IMR-90 (cell line): ENCODE measurements at places on chromosomes 6 and 20.
A peak's percentile ranks its signal among the peaks of the same experiment; 100 is the strongest.

DNA sequence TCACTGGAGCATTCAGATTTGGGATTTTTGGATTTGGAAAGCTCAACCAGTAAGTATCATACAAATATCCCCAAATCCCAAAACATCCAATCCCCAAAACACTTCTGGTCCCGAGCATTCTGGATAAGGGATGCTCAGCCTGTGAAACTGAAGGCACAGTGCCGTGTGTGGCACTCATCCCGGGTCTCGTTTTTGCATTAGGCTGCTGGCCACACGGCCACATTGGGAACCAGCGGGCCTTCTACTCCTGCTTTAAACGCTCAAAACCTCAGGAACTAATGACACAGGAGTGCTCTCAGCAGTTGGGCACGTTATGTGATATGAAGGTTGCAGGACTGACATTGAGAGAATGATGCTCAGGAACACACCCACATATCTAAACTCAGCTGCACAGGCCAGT is 35.6 kb downstream of the PSMG4 start:
- no peak for DNase-seq

DNA sequence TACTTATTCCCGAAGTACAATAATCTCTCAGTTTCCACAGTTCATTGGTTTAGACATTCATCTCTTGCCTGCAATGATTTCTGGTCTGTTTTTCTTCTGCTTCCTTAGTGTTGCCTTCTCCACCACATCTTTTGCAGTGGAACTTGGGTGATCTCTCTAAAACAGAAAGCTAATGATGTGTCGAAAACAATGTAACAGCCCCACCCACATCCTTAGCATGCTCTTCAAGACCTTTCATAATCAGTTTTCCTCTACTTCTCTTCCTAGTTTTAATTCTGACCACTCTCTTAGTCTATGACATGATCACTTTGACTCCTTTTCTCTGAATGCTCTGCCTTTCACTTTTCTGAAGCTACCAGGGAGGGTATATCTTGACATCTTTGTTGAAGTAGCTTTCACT is 1007.9 kb upstream of the CITED2 start:
- DNase-seq: no peak

DNA sequence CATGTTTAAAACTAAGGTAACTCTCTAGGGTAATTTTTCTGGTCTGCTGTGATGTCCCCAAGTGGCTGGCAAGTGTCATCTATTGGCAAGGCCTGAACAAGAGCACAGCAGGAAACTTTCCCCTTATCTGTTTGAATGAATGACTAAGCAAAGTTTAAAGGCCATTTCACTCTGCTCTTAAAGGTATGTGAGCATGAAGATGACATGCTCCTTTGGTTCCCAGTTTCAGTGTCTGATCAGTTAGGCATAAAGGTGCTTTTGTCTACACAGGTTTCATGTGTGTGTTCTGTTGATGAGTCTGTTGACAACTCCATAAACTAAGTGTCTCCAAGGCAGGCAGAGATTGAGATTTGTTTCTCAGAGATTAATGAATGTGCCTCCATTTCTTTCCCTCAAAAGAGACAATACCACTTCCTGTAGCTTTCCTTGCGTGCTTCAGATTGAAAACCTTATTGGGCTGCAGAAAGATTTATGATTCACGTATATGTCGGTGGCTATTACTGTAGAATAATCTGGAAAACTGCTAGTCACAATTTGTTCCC is 83.9 kb downstream of the MAP3K7 start:
- DNase-seq: peak; percentile 4

DNA sequence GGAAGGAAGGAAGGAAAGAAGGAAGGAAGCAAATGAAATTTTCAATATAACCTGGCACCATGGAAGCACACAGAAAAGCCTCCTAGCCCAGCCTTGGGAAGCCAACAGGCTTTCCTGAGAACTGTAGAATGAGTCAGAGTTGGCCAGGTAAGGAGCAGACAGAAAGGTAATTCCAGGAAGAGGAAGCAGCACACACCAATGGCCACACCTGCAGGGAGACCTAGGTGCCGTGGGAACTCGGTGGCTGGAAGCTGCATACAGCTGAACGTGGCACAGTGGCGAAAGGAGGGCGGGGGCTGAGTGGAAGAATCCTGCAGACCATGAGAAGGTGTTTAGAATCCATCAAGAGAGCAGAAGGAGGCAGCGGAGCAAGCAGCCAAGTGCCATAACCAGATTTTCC is 224.8 kb upstream of the RREB1 start:
- DNase-seq: no peak

GRCh38 chr6:141764388-141764787 is 368.3 kb upstream of the GJE1 start:
- DNase-seq: no peak

DNA sequence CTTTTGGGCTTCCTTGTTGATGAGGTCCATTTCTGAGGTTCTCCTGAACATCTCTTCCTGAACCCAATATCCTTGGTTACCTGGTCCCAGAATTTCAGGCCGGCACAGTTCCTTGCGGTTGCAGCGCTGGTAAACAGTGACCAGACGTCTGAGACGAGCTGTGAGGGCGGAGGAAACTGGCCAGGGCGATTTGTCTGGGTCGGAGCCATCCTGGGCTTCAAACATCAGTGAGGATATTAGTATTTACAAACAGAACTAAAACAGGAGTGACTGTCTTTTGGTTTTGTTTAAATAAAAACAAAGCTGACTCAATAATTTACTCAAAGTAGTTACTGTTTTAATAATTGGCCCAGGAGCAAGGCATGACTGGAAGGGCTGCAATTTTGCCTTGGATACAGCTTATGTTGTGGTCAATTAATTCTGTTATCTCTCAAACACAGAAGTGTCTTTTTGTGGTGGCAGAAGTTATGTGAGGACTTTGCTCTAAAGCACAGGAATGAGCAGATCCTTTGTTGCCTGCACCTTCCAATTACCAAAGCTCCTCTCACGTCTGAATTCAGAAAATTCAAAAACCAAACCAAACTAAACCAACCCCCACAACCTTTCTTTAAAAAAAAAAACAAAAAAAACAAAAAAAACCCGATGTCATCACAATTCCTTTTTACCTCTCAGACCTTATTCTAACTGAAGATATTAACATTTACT is 58.7 kb upstream of the EMILIN3 start:
- DNase-seq: peak; percentile 22

- no peak for DNase-seq
Measured at GRCh38 chr6:162467679-162468078, 259.9 kb downstream of the PRKN start.

GRCh38 chr6:162108041-162108440 is 619.5 kb downstream of the PRKN start:
- no peak for DNase-seq

- DNase-seq: no peak
Measured at GRCh38 chr6:79812195-79812594, 135.2 kb downstream of the ELOVL4 start.

GRCh38 chr20:34473262-34473883 is 42.8 kb upstream of the DYNLRB1 start:
- peak; percentile 66 for DNase-seq

GRCh38 chr6:14254505-14254904 is 136.9 kb downstream of the CD83 start:
- DNase-seq: no peak

GRCh38 chr6:29749308-29749662 is 26.1 kb downstream of the HLA-F start:
- DNase-seq: no peak

- DNase-seq: no peak
Measured at GRCh38 chr20:62014889-62015537, 50.7 kb downstream of the TAF4 start.

DNA sequence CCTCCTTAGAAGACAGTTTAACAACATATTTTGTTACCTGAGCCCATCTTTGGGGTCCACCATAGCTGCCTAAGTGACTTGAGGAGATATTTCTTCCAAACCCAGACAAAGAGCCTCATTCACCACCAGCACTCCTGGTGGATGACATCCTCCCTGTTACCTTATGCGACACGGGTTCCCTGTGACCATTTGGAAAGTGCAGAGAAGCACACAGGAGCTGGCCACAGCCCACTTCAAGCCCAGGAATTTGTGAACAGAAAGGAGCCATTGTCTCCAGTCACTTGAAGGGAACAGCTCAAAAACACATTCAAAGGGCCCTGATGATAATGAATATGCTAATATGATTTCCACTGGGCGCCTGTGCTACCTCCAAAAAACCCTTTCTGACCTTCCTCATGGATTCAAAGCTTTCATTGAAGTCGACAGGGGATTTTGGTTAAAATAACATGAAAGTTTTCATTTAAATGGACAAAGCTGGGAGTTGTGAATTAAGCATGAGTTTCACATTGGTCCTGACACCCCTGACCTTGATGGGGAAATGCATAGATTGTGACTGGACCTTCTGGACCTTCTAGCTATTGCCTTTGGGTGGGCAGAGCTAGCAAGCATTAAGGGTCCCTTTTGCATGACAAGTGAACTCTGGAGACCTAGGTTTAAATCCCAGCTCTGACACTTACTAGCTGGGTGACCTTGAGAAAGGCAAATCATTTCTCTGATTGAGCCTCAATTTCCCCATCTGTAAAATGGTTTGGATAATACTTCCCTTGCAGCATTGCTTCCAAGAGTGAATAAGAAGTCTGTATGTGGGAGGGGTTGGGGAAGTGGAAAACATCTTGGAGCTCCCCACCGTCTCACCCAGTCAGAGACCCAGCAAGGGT is 83.3 kb upstream of the SIRPA start:
- DNase-seq: peak; percentile 41

DNA sequence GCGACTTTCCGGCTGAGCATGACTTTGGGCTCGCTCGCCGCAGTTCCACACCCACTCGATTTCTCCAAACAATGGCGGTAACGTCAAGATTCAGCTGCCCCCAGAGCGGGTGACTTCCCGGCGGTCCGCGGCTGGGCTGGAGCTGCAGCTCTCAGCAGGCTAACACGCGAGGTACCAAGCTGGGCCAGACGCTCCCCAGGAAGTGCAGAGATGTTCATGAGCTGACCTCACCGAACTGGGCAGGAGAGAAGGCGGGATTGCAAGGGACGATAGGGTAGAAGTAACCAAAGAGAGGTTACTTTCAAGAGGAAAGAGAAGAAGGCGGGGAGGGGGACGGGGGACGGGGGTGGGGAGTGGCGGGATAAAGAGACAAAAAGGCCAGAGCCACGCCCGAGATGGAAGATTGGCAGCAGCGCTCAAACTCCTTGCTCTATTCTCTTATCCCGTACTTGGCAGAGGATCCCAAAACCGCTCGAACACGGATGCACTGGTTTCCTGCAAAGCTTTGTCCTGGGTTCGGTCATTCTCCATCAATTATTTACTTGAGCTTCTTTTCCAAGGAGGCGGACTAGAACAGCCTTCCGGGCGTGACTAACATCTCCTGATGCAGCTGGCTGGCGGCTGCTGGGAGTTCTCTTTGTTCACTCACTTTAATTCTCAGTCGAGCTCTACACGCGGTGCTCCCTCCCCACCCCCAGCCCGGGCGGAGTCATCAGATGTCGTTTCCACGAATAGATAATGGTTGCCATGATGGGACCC is at the start of gene MTCL3:
TSS of gene MTCL3 (minus strand) at position 626 of the 759 bp plus-strand sequence.
- DNase-seq: peak; percentile 63

GRCh38 chr6:40439026-40439800 is 148.0 kb downstream of the LRFN2 start:
- no peak for DNase-seq

GRCh38 chr6:31687860-31688693 is 7.2 kb upstream of the LY6G5C start:
- no peak for DNase-seq

DNA sequence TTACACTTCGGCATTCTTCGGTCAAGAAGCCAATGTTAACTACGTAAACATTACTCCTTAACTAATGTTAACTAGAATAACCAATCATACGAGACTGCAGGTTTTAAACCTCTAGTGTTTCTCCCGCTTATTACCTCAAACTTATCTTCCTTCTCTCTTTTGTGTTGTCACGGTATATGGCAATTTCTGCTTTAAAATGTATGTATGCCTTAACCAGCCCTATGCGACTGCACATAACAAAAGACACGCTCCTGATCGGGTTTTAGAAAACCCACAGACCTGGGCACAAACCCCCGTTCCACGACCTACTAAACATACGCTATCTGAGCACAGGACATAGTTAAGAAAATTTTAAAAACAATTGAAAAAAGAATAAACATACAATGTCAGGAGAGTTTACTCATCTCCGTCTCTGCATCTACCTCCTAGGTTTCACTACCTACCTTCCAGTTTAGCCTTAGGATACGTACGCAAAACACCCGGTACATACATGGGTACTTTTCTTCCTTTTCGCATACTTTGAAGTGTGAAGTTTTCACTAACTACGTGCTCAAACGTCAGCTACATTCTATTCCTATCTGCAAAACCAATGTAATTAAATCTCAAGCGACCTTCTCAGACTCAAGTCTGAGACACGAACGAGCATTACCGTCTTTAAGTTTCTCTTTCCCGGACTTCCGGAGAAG is 1.1 kb downstream of the CD164 start:
- DNase-seq: peak; percentile 20

GRCh38 chr6:82906951-82907350 is 158.7 kb downstream of the UBE3D start:
- DNase-seq: peak; percentile 61

- no peak for DNase-seq
Measured at GRCh38 chr6:121383478-121383877, 49.2 kb upstream of the TBC1D32 start.

GRCh38 chr6:154058963-154059680 is 20.1 kb downstream of the OPRM1 start:
- DNase-seq: no peak

DNA sequence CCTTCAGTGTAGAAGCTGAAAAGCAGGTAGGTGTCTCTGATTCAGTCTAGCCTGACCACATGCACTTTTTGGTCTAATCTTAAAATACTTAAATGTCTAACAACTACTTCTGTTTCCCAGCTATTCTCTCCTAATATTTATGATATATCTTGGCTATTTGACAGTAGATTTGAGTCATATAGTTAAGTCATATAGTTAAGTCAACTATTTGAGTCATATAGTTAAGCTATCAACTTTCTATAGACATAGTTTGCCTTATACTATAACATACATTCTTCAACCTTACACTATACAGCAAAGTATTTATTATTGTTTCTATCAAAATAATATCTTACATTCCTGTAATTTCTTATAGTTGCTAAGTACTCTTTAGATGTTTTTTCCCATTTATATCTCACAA is 110.9 kb downstream of the GMDS start:
- DNase-seq: peak; percentile 55

GRCh38 chr20:38471245-38471644 is 1.4 kb upstream of the RALGAPB start:
- no peak for DNase-seq

- peak; percentile 45 for DNase-seq
Measured at GRCh38 chr20:2172305-2173175, 70.9 kb downstream of the STK35 start.

DNA sequence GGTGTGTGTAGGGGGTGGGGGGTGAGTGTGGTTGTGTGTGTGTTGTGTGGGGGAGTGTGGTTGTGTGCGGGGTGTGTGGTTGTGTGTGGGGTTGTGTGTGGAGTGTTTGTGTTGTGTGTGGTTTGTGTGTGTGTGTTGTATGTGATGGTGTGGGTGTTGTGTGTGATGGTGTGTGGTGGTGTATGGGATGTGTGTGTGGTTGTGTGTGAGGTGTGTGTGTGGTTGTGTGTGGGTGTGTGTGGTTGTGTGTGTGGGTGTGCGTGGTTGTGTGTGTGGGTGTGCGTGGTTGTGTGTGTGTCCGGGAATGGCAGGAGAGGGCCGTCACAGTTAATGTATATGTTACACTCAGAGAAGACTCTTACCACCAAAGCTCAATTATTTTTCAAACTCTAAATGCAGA is 79.8 kb downstream of the TBXT start:
- DNase-seq: no peak

- DNase-seq: peak; percentile 26
Measured at GRCh38 chr6:113859349-113860180, 2.4 kb downstream of the MARCKS start.
